Transverse colon (tissue), 4 donors: ENCODE measurements at places on chromosomes 12 and 14.

DNA sequence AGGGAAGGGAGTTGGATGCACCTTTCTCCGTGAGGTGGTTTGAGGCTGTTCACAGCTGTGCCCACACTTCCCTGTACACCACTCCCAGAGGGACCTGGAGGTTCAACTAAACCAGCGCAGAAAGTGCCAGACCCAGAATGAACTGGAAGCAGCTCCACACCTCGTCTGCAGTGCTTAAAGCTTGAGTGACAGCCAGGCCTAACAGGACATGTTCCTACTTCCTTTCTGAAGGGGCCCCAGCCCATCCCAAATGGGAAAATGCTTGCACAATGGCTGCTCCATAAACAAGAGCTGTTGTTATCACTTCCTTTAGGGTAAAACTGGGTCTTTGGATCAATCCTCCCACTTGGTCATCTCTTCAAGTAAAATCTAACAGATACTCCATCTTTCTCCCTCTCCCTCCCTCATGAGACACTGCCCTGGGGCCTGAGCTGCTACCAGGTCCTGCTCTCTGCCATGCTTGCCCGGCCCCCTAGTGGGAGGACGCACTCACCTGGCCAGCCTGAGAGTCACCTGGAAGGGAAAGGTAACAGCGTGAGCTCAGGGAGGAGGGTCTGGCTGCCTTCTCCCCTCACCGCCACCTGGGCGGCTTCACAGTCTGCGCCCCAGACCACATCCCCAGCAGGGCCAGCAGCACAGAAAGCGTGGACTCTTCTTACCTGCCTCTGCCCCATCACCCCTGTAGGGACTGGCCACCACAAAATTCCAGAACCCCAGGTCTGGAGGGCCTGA, 33.5 kb downstream of the ISCA2 start:
- DNase-seq = no peak

GRCh38 chr12:18923721-18924120, 185.8 kb downstream of the CAPZA3 start:
- DNase-seq = no peak

DNA sequence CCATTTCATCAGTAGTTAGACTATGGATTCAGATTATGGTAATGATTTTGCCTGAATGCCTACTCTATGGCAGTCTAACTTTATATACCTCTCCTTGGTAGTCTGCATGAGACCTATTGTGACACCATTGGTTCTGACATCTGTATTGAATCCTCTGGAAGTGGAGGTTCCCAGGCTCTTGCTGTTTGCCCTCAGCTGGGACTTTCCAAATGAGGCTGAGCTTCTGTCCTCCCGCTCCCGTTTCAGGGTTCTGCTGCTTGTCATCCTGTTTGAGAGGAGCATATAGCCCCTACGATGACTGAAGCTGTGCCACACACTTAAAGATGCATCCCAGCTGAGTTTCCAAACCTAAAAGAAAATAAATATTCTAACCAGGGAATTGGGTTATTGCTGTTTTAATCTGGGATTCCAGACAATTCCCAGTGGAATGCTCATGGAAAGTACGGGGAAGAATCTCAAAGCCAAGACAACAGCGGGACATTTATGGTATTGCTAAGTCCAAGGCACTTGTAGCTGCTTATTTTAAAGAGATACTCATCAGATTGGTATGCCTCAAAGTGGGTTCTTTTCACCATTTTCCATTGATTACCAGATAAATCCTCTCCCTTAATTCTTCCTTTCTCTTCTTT, 105.9 kb downstream of the ETV6 start:
- no peak for DNase-seq

- no peak for DNase-seq
Measured at GRCh38 chr12:108531929-108532848, 17.1 kb downstream of the FICD start.

DNA sequence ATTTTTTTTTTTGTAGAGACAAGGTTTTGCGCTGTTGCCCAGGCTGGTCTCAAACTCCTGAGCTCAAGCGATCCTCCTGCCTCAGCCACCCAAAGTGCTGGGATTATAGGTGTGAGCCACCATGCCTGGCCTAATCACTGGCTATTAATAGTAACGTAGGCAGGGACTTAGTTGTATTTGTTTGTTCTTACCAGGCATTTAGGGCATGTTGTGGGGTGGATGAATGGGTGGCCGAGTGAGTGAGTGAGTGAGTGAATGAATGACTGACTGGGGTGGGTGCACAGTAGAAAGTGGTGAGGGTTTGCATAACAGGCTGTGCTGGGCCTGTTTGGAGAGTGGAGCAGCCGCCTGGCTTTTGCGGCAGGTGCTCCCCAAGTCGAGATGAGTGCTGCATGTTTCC, 87.0 kb downstream of the FOXN4 start:
- DNase-seq = no peak

GRCh38 chr12:131511391-131511802, 199.5 kb upstream of the SFSWAP start:
- DNase-seq = peak; percentile 12

DNA sequence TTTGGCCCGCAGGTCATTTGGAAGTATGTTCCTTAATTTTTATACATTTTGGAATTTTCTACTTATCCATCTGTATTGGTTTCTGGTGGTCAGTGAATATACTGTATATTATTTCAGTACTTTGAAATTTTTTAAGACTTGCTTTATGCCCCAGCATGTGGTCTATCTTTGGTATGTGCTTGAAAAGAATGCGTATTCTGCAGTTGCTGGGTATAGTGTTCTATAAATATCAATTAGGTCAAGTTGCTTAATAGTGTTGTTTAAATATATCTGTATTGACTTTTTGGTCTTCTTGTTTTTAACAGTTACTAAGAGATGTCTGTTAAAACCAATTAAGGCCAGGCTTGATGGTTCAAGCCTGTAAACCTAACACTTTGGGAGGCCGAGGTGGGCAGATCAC, 21.7 kb upstream of the SIX1 start:
- no peak for DNase-seq

DNA sequence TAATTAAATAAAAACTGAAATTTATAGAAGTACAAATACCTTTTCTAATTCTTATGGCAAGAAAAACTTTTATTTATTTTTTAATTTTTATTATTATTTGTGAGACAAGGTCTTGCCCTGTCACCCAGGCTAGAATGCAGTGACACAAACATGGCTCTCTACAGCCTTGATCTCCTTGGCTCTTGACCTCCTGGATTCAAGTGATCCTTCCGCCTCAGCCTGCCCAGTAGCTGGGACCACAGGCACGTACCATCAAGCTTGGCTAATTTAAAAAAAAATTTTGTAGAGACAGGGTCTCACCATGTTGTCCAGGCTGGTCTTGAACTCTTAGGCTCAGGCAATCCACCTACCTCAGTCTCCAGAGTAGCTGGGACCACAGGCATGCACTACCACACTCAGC, 47.4 kb downstream of the COCH start:
- DNase-seq = no peak

GRCh38 chr14:74634964-74635363, 22.9 kb upstream of the LTBP2 start:
- DNase-seq = no peak

DNA sequence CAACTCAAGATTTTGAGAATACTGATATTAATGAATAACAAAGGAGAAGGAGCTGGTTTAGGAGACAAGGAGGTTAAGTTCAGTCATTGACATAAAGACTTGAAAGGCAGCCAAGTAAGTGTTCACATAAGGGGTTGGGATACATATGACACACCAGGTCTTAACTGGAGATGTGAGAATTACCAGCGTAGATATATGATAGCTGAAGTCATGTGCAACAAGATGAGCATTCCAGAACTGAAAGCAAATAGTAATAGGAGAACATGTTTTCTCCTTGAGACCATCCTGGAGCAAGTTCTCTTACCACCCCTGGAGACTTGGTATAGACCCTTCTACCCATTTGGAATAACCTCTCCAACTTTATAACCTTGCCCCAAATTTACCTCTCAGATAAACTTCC, 43.3 kb upstream of the NPFF start:
- DNase-seq = no peak

- no peak for DNase-seq
Measured at GRCh38 chr12:32997471-32997870, 100.9 kb upstream of the PKP2 start.

GRCh38 chr12:99649551-99649950, 2.0 kb downstream of the GARIN6 start:
- DNase-seq = no peak

DNA sequence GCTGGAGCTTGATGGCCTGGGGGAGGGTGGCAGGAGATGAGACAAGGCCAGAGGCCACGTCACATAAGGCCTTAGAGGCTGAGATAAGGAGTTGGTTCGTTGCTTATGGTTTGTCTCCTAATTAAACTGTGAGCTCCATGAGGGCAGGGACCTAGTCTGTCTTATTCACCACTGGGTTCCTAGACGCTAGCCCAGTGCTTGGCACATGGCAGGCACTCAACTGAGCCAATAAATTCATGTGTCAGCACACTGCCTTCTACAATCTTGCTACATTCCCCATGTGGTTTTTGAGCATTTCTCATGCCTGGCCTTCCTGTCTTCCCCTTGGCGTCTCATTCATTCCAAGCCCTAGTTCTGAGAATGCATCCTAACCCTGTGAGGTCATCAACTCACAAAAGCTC, 92.5 kb upstream of the MED13L start:
- no peak for DNase-seq

DNA sequence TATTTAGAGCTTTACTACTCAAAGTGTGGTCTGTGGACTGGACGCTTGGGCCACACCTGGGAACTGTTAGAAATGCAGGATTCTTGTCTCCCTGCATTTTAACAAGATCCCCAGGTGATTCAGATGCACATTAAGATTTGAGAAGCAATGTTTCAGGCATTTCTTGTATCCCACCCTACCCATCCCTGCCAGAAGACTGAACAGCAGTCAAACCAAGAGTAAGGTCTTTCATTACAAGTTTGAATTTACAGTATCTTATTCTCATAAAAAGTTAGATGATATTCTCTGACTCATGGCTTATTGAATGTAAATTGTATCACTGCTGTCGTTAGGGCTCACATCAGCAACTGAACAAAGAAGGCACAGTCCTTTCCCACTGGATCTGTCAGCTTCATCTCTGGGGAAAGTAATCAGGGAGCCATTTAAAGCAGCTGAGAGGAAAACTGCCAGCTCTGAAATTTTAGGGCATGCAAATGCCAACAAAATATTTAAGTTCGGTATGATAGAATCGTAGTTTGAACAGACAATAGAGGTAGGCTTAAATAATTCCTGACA, 141.1 kb downstream of the AKAP6 start:
- DNase-seq = no peak

GRCh38 chr14:60649875-60650372, 647 bp upstream of the SIX1 start:
- no peak for DNase-seq

DNA sequence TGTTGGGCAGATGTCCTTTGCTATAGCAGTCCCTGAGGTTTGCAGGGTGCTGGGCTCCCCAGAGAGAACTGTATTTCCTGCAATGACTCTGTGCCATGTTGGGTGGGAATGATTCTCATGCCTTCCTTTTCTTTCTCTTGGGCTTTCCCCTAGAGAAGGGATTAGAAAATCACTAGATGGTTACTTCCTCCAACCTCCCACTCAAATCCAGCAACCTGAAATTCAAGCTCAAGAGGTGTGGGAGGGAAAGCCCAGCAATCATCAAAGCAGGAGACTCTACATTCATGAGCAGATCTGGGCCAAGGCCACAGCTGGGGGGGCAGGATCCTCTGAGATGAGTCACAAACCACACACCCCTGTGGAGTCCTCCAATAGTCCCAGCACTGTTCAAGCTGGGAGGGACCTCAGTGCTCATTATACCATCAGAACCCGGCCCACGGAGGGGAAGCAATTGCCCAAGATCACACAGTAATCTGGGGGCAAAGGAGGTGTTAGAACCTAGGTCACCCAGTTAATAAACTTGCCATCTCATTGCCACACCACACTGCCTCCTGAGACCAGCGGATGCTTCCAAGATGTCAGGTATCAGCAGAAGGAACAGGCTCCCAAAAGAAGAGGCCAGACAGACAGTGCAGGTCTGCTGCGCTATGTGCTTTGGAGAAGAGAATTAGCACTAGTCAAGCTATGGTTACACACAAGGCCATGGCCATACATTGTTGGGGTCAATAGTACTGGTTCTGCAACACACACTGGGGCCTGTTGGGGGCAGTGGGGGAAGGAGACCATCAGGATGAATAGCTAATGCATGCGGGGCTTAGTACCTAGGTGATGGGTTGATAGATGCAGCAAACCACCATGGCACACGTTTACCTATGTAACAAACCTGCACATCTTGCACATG, 65.7 kb downstream of the TTC9 start:
- DNase-seq = no peak

DNA sequence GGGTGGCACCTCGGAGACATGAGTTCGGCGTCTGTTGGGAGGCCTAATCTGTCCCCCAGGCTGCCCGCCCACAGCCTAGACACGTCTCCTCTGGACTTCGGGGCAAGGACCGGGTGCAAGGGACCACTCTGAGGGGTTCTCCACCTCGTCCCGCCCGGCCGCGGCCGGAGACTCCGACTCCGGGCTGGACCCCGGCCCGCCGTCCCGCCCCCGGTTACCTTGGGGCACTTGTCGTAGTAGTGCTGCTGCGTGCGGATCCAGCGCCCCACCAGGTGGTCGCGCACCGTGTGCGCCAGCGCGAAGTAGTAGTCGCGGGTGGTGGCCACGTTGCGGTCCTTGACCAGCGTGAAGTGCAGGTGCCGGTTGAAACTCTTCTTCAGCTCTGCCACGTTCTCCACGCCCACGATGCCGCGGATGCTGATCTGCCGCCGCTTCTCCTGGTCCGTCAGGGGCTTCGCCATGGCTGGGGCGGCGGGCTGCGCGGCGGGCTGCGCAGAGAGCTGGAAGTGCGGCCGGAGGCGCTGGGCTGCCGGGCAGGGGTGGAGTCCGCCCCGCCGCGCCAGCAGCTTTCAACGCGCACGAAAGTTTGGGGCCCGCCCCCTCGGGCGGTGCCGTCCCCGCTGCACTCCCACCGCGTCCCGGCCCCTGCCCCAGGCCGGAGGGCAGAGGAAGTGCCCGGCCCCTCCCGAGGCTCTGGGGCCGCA, at the start of gene PYGL:
Gene PYGL, minus strand, starts transcription at position 541 of the 704 bp plus-strand sequence. Its CDS starts 80 bp downstream, at position 461.
- peak; percentile 78 for DNase-seq

DNA sequence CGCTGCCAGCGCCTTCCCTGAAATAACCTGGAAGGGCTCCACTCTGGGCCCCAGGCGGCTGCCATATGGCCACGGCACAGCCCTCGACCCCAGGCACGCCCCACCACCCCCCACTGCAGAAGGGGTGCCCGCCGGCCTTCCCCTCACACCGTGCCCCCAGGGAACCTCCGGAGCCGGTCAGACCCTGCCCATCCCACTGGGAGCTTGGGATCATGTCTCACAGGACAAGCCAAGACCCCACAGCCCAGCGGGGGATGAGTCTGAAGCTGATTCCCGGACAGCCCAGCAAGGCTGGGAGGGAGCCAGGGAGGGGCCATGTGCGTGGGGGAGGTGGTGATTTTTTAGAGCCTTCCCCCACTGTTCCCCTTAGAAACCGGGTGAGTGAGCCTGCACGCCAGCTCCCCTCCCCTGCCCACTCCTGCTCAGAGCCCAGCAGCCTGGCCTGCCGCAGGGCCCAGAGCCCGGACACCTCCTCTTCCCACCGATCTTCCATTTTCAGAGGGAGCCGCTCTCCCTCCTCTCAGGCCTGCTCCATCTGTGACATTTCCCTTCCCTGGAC, 1.4 kb downstream of the RIMBP2 start:
- DNase-seq = no peak
